Osteoblast (primary cell): ENCODE measurements at places on chromosomes 13 and 19. TPM values are rescaled to one million over a fixed set of nuclear protein-coding genes. Genes with fewer than 3 reads are reported as not detected.

Gene STARD13
- total RNA-seq, result 28.2 and 28.3 TPM in 2 replicates

Gene ZNF730
- total RNA-seq, result 0.72 and 1.2 TPM in 2 replicates

Gene ZNF528
- 26.5 and 32.9 TPM in 2 replicates for total RNA-seq

Gene PSPN
- 1.1 and 1.2 TPM in 2 replicates for total RNA-seq

Gene ACP5
- total RNA-seq, result 0.59 and 2.5 TPM in 2 replicates

Gene SIAH3
- not detected in 2 replicates for total RNA-seq

Gene FFAR3
- total RNA-seq, result not detected in 2 replicates

Gene PLD3
- 136 and 239 TPM in 2 replicates for total RNA-seq

Gene IRGC
- total RNA-seq, result not detected in 2 replicates

Gene ZNF681
- total RNA-seq, result 0.36 and 0.88 TPM in 2 replicates

Gene KLK13
- total RNA-seq, result not detected in 2 replicates

Gene TRPM4
- 15.9 and 20.6 TPM in 2 replicates for total RNA-seq

Gene CGB2
- not detected in 2 replicates for total RNA-seq

Gene ZNF563
- 4.3 and 4.4 TPM in 2 replicates for total RNA-seq

Gene CLDND2
- total RNA-seq, result not detected in 2 replicates

Gene GPR183
- 0.29 and 0.36 TPM in 2 replicates for total RNA-seq

Gene SPTBN4
- total RNA-seq, result 0.72 and 1.2 TPM in 2 replicates

Gene PRTN3
- not detected in 2 replicates for total RNA-seq

Gene ZNF709
- total RNA-seq, result 5.0 and 5.1 TPM in 2 replicates

Gene HSD17B14
- 1.8 and 2.1 TPM in 2 replicates for total RNA-seq

Gene ZNF723
- total RNA-seq, result not detected in 2 replicates

Gene EXOC3L2
- total RNA-seq, result not detected in 2 replicates

Gene STXBP2
- total RNA-seq, result 1.2 and 3.3 TPM in 2 replicates

Gene RFXAP
- total RNA-seq, result 2.9 and 3.8 TPM in 2 replicates

Gene NLRP5
- not detected in 2 replicates for total RNA-seq

Gene ECSIT
- 36.9 and 37.1 TPM in 2 replicates for total RNA-seq

Gene CYP2A7
- total RNA-seq, result not detected in 2 replicates

Gene ADGRE3
- not detected in 2 replicates for total RNA-seq

Gene NKG7
- total RNA-seq, result not detected in 2 replicates

Gene APC2
- 0.29 and 0.36 TPM in 2 replicates for total RNA-seq

Gene VSIG10L
- 0.72 and 0.88 TPM in 2 replicates for total RNA-seq

Gene ICAM5
- under 0.01 TPM in 1 of 2 replicates, not detected in the other for total RNA-seq

Gene FLT3LG
- 4.3 and 6.5 TPM in 2 replicates for total RNA-seq

Gene GJB6
- not detected in 2 replicates for total RNA-seq

Gene ZNF534
- not detected in 2 replicates for total RNA-seq

Gene ZNF296
- under 0.01 TPM in 1 of 2 replicates, not detected in the other for total RNA-seq

Gene CASP14
- not detected in 2 replicates for total RNA-seq

Gene KRTDAP
- total RNA-seq, result not detected in 2 replicates

Gene DNMT1
- 24.2 and 33.7 TPM in 2 replicates for total RNA-seq

Gene MYCBP2
- total RNA-seq, result 140 and 155 TPM in 2 replicates

Gene ZNF814
- total RNA-seq, result 12.7 and 15.9 TPM in 2 replicates

Gene FXYD1
- not detected in 2 replicates for total RNA-seq

Gene COMP
- total RNA-seq, result 12.4 and 14.8 TPM in 2 replicates

Gene RHPN2
- total RNA-seq, result 0.59 and 1.4 TPM in 2 replicates

Gene FGF22
- not detected in 2 replicates for total RNA-seq

Gene CHST8
- not detected in 2 replicates for total RNA-seq

Gene CEACAM19
- total RNA-seq, result 0.72 and 1.2 TPM in 2 replicates

Gene MTUS2
- total RNA-seq, result under 0.01 and 0.36 TPM in 2 replicates
